Kidney (tissue), 22 donors: ENCODE measurements at places on chromosomes 3 and 15. TPM values are rescaled to one million over a fixed set of nuclear protein-coding genes. Genes with fewer than 3 reads are reported as not detected.
A peak's percentile ranks its signal among the peaks of the same experiment; 100 is the strongest.

CADM2 gene
- total RNA-seq = 0.25 TPM

GRCh38 chr3:127732879-127733350 is 60.2 kb downstream of the ABTB1 start:
- DNase-seq = no peak

GRCh38 chr3:56469141-56469540 is 874 bp upstream of the ERC2 start:
- no peak for DNase-seq

DNA sequence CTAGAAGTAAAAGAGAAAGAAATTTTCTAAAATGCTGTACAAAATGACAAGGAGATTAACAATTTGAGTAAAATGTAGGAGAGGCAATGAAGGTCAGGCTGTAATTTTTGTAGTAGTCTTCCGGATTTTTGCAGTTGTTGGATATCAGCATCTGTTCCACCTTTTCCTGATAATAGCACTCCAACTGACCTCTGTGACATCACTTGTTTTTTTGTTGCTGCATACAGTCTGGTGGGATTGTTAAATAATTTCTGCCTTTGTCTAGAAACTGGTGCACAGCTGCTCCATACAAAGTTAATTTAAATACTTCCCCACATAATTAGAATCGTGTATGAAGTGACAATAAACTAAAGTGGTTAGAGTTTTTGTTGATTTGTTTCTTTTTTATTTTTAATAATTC is 731.4 kb downstream of the PLOD2 start:
- peak; percentile 29 for DNase-seq

- DNase-seq = no peak
These were observed 89.4 kb upstream of the FEZF2 start for GRCh38 chr3:62462788-62463187.

DNA sequence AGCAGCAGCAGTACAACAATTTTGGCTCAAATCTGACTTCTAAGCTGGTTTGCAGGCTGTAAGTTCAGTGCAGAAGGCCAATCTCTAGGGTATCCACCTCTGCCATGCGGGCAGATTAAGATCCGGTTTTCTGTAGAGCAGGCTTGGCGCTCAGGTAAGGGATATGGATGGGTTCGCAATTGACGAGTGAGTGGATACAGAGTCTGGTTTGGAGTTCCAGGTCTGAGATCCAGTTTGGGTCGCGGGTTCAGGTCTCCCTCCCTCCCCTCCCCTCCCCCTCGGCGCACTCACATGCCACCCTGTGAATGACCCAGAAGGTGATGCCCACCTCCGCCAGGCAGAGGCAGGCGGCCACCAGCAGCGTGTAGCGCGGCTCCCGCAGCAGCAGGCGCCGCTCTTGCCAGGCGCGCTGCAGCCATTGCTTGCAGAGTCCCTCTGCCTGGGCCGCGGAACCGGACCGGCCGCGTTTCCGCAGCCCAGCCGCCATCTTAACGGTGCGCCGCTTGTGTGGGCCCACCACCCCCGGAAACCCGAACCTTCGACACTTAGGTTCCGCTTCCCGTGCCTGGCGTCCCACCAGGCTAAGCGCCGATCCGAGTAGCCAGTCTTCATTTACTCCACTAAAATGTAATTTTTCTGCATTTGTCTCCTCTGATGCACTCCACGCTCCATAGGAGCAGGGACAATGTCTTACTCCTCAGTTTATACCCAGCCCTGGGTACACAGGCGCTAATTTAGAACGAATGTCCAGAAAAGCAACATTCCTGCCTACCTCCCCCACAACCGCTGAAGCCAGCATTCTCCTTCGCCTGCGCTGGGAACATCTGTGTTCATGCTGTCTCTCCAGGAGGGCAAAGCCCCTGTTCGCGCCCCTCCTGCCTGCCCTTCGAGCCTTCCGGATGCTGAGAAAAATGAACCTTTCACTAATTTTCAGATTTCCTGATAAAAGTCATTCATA is at the start of gene ALG3:
ALG3 (minus strand) TSS at position 509 of the 958 bp plus-strand sequence; CDS start at position 487, 22 bp downstream.
- DNase-seq = peak; percentile 89

DNA sequence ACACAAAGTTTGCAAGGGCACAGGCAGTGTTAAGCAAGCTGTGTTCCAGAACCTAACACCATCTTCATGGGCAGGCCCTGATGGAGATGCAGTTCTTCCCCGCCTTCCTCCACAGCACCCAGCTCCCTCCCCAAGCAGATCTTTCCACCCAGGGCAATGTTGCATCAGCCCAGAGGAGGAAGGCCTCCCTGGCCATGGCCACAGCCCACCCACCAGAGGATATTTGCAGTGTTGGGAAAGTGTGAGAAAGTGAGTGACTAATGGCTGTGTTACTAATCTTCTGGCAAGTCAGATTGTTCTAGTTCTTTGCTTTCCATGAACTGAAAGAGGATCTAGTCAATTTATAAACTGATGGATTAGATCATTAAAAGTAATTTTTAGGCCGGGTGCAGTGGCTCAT is 42.0 kb upstream of the ATP10A start:
- no peak for DNase-seq

DNA sequence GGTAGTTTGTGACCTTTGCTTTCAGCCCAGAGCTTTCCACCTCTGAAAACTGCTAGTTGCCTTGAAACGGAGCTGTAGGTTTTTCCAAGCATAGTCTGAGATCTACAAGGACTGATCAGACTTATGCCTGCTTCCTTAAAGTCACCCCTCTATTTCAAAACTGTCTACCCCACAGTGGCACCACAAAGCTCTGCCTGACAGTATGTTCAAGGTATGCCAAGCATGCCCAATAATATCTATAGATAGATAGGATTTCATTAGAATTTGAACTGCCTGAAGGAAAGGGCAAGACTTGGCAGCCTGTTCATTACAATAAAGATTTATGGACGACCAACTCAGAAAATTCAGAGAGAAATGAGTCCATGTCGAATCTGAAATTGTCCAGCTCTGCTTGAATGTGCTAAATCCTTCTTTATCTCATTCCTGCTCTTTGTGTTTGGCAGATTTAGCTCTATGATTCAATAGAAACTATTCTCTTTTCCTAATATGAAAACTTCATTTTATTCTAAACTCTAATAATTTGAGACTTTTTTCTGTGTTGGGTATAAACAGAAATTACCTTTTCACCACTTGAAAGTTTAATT is 227.6 kb upstream of the TBC1D5 start:
- no peak for DNase-seq

GRK7 gene
- total RNA-seq = not detected

- DNase-seq = no peak
These were observed 55.7 kb downstream of the LMCD1 start for GRCh38 chr3:8557298-8557697.
